NCI-H510A treated with DMSO at 0.1 percent for 48 hours (cell line): ENCODE measurements at places on chromosomes 2 and 18.

DNA sequence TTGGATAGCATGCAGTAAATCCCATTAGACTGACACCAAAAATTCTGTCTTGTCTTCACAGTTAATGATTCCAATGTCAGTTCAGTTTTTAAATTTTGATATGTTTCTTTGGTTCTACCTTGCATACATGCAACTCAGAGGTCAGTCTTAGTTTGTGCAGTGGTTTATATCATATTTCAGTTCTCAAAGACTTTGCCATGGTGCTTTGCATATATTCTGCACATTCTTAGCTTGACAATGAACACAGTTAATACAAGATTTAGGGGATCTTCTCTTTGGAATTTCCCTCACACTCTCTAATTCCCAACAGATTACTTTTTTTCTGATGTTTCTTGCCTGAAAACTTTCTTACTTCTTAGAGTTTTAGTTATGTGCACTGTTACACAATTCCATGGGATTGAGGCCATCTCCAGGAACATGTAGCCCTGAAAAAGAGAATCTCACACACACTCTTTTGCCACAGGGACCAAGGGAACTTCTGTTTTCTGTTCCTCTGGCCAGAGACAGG is 17.3 kb downstream of the NOL4 start:
- no peak for DNase-seq

- DNase-seq = no peak
Observed at GRCh38 chr2:157922336-157922735, 46.2 kb upstream of the ACVR1 start.

DNA sequence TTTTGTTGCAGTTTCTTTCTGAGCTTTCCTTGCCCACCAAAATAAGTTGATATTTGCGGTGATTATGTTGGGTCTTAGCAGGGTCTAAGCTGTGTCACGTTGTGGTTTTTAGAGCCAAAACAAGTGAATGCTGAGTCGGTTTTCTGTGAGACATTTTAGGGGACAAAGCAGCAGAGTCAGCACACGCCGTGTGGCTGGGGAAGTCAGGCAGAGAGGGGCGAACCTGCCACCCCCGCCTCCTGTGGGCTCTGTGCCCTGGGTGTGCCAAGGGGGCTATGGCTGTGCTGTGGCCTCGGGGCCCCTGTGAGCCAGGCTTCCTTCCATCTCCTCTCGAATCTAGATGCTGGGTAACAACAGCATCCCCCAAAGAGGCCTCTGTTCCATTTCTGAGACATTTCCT is 30.8 kb upstream of the TMEM87B start:
- DNase-seq = no peak

DNA sequence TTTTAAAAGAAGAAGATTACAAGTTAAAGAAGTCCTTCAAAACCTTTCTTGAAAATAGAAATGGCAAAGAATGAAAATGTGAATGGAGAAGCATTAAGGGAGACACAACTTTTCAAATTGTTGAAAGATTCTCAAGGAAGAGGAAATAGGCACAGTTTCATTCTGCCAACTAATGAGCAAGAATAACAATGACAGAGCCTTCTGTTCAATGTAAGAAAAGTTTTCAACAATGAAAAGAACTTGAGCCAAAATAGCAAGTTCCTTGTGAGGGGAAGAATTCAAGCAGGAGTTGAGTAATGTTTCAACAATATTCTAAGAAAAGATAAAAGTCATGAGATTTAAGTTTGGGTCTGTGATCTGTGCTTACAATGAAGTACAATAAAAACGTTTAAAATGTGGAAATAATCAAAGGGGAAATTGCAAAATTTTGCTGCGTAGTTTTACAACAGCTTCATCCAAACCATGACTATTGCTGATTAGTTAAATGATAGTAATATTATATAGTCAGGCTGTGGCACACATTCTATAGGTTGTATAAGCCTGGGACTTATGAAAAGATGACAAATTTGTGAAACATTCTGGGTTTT is 122.6 kb downstream of the METTL4 start:
- no peak for DNase-seq

- no peak for DNase-seq
Observed at GRCh38 chr18:44680273-44681075, at the start of gene SETBP1. Gene SETBP1, plus strand, starts transcription at chr18:44680888. Its CDS starts 20,459 bp downstream, at chr18:44701347.

GRCh38 chr2:4368907-4369306 is 665.5 kb downstream of the DCDC2C start:
- DNase-seq = no peak
